MM.1S (cell line): ENCODE measurements at places on chromosomes 16 and 17.
A peak's percentile ranks its signal among the peaks of the same experiment; 100 is the strongest.

DNA sequence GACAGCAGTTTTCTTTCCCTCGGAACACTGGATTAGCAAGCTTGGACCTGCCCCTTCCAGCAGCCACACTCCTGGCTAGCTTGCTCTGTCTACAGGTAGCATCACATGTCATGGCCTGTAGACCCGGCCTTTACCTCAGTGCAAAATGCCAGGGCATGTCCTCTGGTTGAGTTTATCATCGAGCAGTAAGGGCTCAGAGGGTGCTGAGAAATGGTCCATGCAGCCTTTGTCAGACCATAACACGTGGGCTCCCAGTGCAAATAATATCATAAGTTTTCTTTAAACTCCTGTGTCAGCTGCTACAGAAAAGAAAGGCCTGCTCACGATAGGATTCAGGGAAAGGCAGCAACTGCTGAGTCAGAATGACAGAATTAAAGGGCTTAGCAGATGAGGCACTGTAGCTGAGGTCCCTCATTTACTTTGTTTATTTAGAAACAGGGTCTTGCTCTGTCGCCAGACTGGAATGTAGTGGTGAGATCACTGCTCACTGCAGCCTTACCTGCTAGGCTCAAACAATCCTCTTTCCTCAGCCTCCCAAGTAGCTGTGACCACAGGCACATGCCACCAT lies 8.0 kb upstream of the GNA13 start:
- no peak for DNase-seq

DNA sequence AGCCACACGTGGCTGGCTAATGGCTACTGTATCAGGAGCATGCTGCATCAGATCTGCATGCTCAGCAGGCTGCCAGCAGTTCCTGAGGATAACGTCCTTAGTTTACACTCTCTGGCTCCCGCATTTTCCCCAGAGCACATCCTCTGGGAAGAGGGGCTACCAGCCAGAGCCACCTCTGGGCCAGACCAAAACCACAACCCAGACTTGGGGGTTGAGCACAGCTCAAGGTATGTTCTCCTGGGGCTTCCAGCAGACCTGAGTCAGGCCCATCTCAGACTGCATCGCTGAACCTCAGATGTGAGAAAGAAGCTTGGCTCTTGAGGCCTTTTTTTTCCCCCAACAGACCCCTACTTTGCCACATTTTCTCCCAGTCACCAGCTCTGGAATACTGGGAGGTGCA lies 23.7 kb upstream of the WSCD1 start:
- DNase-seq = no peak

- DNase-seq = peak; percentile 82
Measured at GRCh38 chr16:71461686-71462648, at the start of gene ZNF23. TSS of gene ZNF23 (minus strand) at chr16:71462247. CDS start at chr16:71456796, 5,451 bp downstream.

DNA sequence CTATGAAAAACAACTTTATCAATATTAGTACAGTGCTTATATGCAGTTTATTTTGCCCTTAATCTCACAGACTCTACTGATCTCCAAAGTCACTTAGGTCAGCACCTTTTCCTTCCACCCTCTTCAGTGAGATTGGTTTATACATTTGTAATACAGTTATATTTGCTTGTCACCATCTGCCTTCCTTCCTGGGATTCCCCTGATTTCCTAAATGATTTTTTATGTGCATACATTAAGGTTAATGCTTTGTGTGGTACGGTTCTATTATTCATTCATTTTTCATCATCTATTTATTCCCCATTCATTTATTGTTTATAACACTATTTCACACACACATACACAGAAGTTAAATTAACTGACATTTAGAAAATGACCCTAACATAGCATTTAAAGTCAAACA lies 419.8 kb upstream of the CDH11 start:
- DNase-seq = no peak

GRCh38 chr17:47238321-47239010 lies 15.2 kb upstream of the ITGB3 start:
- DNase-seq = no peak

DNA sequence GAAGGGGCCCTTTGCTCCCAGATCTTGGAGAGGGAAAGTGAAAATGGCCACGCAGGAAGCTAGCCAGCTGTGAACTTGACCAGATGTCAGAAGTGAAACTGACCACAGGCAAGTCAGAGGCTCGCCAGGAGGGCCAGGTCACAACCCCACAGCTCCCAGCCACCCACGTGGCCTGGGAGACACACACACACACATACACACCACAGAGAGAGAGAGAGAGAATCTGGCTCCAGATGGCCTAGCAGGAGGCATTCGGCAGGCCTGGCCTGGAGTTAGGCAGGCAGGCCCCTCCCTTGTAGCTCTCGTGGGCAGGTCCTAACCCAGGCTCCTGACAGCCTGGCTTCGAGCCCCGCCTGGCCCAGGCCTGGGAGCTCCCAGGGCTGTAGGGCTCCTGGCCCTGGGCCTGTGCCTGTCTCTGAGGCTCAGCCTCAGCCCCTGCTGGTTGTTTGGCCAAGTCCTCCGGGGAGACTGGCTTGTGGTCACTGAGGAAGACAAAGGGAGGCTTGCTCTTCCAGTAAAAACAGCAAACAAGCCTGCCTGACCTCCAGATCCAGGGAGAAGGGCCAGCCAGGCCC lies 20.2 kb downstream of the NGFR start:
- peak; percentile 88 for DNase-seq

DNA sequence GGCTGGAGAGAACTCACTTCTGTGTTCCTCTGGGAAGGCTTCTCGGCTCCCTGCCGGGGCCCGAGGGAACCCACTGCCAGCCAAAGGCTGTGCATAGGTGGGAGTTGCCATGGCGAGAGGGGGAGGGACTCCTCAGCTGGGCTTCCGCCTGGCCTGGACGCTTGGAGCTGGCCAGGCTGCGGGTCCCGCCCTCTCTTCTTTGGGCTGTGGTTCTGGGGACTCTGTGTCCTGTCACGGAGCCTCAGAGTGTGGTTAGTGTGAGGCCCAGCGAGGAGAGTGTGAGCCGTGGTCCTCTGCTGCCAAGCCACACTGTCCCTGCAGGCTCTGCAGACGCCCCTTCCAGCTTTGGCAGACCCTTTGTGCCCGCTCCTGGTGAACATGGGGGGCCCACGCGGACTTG lies 123.1 kb downstream of the OR1D5 start:
- DNase-seq = no peak

DNA sequence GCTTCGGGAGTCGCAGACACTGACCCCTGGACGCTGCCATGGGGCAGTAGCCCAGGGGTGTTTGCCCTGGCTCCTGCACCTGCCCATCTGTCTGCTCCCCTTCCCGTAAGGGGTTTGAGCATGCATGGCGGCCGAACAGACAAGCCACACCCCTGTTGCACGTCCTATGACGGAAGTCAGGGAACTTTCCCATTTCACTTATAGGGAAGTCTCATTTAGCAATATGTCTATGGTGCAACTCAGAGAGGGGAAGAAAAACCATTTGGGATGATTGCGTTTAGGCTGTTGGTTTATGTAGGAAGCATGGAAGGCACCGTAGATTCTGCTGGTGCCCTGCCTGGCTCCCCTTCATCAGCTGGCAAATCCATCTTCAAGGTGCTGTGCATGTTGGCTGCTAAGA lies 112.5 kb downstream of the HAPSTR1 start:
- no peak for DNase-seq

DNA sequence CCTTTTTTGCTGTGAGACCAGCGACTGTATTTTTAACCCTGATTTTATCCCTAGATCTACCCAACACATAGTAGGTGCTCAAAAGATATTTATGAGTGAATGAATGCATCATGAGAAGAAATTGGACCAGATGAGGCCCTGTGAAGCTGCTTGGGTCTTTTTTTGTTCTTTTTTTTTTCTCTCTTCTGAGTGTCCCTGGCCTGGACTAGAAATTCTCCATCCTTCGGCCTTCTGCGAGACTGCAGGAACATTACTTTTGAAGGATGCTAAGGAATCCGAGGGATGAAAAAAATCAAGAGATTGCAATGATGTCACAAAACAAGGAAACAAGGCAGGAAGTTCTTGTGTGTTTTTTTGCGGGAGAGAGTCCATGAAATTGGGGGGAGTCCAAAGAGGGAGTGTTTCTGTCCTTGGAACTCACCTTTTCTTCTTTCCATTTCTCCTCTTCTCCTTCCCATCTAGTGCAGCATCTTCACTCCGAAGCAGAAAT lies 560 bp upstream of the RUSF1 start:
- DNase-seq = no peak

DNA sequence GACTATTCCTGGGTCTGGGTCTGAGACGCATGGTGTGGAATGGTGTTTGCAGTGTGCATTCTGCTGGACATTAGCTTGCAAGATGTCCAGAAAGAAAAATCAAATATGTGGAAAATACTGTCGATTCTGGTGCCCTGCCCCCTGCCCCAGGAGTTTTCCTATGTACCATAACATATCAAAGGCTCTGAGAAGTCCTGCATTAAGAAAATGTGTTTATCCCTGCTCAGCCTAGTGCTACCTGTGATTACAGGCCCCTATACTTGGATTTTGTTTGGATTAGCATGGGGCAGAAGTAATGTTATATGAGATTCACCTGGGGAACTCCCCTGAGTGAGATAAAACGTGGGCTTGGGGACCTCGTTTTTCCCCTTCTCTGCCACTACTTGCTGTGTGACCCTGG lies 325.0 kb downstream of the CBLN1 start:
- DNase-seq = no peak

GRCh38 chr16:17307504-17307903 lies 163.3 kb downstream of the XYLT1 start:
- no peak for DNase-seq

DNA sequence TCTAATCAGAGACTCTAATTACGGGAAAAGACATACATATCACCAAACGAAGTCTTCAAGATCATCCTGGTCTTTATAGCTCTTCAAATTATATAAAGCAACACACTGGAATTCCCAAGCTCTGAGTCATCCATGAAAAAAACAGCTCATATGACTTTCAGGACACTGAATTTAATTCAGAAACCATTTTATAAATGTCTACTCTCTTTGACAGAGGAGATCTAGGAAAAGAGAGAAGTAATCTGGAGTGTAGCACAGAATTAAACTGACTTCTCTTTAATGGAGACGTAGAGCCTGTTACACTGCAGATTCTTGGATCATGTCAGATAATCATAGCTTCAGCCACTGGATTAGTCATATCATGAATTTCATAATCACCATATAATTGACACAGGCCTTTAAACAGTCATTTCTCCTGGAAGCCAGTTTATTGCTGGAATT lies 86.8 kb upstream of the WSB1 start:
- no peak for DNase-seq

DNA sequence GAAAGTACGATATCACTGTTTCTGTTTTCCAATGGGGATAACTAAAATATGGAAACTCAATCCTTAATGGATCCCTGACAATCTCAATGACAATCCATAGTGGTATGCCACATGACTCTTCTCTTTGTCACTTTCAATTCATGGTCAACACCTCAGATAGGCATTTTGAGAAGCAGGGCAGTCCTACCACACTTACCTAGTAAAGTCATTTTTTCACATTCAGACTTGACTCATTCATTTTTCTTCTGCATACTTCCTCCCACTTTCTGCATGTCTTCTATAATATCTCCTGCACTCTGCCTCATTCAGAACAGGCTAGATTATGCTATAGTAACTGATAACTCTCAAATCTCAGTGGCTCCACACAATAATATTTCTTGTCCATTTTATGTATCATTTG lies 117.5 kb downstream of the FTO start:
- no peak for DNase-seq

GRCh38 chr16:28879261-28879840 lies 1.1 kb downstream of the ATP2A1 start:
- DNase-seq = no peak

GRCh38 chr17:28675490-28675889 lies 13.5 kb downstream of the SUPT6H start:
- no peak for DNase-seq

DNA sequence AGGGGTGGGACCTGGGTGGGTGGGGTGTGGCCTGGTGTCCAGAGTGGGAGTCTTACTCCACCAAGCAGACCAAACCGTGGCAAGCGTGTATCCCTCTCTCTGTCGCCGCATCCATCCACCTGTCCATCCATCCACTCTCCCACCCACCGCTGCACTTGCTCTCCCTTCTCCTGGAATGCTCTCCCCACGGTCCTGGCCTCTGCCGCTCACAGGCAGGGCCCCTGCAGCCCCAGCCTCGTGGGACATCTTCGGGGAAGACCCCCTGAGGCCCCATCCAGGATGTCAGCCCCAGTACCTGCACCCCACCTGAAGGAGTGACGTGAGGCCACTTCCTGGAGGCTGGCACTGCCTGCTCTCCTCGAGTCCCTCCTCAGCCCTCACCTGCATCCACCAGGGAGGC lies 189.5 kb upstream of the GSE1 start:
- no peak for DNase-seq

DNA sequence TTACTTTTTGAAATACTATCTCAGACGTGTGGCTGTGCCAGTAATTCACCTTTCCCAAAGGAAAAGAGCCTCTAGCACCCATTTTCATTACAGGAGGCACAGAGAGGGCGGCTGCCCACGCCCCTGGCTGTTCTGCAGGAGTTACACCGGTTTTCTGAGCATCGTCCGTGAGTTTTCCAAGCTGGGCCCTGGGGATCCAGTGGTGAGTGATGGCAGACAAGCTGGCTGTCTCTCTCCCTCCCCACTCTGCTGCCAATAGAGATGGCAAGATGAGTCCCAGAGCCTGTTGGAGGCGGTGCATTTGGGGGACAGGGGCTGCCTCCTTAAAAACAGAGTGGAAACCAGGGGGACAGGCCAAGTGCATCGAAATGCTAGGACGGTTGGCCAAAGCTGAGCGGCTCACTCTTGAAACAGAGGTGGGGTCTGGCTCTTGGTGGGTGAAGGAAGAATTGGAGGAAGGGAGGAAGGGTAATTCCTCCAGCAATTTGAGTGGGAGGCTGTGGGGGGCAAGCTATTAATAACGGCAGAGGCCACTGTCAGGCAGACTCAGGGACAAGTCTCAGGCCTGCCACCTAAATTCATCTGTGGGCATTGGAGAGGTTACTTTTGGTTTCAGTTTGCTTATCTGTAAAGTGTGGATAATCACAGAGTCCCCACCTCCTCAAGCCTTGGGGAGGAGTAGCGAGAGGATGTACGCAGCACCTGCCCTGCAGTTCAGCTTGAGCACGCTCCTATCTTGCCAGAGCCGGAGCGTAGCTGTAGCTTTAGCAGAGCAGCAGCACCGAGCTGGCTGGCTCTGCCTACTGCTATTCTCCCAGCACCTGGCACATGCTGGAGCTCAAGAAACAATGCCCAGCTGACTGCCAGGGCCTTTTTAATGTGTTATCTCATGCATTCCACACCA lies 7.5 kb upstream of the NOS2 start:
- peak; percentile 95 for DNase-seq

- DNase-seq = no peak
Measured at GRCh38 chr17:57278740-57279387, 22.5 kb downstream of the MSI2 start.

DNA sequence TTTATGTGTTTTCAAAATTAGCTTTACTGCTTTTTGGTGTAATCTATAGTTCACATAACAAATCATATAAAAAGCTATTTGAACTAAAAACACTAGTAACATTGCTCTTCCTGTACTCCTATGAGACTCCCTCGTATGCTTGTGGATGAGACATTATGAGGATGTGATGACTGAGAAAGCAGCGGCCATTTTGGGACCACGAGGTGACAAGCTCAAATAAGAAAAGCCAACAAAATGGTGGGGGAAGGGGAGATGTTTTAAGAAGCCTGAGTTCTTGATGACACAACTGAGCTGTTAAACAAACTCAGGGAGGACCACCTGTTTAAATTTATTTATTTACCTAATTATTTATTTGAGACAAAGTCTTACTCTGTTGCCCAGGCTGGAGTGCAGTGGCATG lies 4.5 kb downstream of the CCL18 start:
- no peak for DNase-seq
